ENCODE measurements at places on chromosomes 3 and 15.

DNA sequence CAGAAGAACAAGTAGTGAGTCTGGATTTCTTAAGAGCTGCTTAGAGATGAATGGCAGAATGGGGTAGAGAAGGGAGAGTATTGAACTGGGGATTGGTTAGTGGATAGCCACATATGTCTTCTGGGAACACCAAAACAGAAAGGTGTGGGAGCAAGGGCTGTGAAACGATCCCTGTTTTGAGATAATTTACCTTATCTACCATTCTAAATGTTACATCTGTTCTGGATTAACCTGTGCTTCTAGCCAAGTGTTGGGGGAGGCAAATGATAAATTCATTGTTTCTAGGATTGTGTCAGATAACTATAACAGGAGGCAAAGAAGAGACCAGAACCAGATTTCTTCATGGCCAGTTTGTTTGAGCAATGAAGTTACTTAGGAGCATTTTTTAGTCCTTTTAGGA, 8.4 kb downstream of the NR1D2 start:
- no peak for DNase-seq

DNA sequence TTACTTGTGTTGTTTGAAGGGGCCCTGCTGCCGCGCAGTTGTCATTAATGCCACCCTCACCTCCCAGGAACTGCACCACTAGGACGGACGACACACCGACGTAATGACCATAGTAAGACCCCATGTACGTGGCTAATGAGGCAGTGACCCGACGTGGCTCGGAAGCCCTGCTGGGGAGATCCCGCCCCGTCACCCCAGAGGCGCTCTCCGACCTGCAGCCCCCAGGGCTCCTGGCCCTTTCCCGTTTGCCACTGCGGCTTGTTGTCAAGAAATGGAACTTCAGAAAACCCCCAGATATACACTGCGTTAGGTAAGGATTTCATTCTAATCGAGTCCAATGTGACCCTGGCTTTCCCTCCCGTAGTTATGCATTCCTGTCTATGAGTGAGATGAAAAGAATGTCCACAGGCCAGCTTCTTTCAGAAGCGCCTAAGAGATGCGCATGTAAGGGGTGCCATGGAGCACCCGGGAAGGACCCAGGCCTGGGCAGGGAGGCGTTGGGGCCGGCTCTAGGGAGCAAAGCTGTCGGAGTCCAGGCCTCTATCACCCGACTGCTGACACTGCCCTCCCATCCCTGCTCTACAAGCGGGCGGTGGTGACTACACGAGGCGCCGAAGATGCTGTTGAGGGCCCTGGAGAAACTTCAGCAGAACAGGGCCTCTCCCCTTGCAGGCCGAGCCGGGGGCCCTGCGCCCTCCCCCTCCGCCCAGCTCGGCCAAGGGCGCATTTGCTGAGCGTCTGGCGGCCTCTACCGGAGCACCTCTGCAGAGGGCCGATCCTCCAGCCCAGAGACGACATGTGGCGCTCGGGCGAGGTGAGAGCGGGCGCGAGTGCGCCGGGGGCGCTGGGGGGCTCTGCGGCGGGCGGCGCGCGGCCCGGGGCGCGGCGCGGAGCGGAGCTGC, at the start of gene GABRA5:
Gene GABRA5 (plus strand): TSS at position 765 of the 902 bp plus-strand sequence. CDS start 2,187 bp downstream, outside the sequence.
- no peak for DNase-seq

DNA sequence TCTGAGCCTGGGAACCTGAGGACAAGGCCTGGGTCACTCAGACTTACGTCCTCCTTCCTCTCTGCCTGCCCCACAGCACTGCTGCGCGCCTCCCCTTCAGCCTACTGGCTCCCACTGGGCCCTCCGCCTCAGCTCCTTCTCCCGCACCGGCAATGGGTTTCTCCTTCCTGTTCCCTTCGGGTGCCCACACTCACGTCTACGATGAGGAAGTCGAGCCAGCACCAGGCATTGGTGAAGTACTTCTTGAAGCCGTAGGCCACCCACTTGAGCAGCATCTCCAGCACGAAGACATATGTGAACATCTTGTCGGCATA, 70.0 kb downstream of the EXOG start:
- no peak for DNase-seq

- no peak for DNase-seq
These were observed 125.4 kb downstream of the FAM43A start for GRCh38 chr3:194811118-194811517.

- no peak for DNase-seq
These were observed 146.1 kb upstream of the UMPS start for GRCh38 chr3:124584245-124584551.

GRCh38 chr3:81041331-81041730, 720.1 kb downstream of the GBE1 start:
- DNase-seq: no peak

- DNase-seq: no peak
These were observed 60.9 kb downstream of the MSL2 start for GRCh38 chr3:136135039-136135802.

- DNase-seq: no peak
These were observed 71.5 kb upstream of the FILIP1L start for GRCh38 chr3:100185847-100186246.

GRCh38 chr3:33277193-33277882, at the start of gene FBXL2:
TSS of gene FBXL2 (plus strand) at chr3:33277442. CDS start at chr3:33277513, 71 bp downstream.
- DNase-seq: no peak

GRCh38 chr3:194220901-194221326, 85.0 kb downstream of the HES1 start:
- no peak for DNase-seq

GRCh38 chr15:48084759-48085590, 35.8 kb upstream of the SLC24A5 start:
- no peak for DNase-seq

- no peak for DNase-seq
These were observed 46.8 kb downstream of the COL6A5 start for GRCh38 chr3:130392266-130392665.

DNA sequence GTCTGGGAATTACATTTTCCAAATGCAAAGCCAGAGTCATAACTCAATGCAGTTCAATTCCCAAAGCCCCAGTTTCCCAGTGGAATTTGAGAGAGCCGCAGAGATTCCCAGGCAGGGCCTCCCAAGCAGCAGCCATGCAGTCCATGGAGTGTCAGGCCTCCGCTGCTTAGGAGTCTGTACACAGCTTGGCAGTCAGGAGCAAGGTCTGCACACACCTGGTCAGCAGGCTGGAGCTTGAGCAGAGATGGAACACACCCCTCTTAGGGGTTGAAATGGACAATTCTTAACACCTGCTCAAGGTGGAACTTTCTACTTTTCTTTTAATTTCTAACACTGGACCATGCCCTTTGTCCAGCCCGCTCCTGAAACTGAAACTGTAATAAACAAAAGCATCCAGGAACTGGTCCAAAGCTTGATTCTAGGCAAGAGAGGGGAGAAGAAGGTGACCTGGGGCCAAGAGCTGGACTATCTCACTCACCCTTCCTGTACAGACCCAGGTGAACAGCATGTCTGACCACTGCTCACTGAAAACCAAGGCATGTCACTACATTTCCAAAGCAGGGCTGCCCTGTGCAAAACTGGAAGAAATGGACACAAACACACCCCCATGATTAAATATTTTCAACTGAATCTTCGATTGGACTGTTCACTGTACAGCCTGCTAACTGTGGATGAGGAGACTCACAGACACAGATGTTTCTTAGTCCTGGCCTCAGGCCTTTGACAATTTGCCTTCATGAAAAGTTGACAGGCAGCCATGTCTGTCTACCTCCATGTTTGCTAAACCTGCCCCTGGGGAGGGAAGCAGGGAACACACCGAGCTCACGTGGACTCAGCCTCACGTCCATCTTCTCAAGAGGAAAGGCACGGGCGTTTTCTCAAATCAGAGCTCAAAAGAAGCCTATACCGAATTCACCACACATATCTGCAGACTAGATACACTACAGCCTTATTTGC, 48.6 kb upstream of the DUSP7 start:
- no peak for DNase-seq
